ENCODE measurements at places on chromosomes 1 and 21.

GRCh38 chr1:98452162-98452561 is 209.4 kb upstream of the SNX7 start:
- DNase-seq: no peak

GRCh38 chr21:42837421-42838211 is 41.7 kb downstream of the WDR4 start:
- DNase-seq: no peak

- DNase-seq: no peak
These were observed 11.1 kb downstream of the TNNI3K start for GRCh38 chr1:74246315-74246714.

- no peak for DNase-seq
These were observed 186.4 kb downstream of the RYR2 start for GRCh38 chr1:237228421-237228820.

DNA sequence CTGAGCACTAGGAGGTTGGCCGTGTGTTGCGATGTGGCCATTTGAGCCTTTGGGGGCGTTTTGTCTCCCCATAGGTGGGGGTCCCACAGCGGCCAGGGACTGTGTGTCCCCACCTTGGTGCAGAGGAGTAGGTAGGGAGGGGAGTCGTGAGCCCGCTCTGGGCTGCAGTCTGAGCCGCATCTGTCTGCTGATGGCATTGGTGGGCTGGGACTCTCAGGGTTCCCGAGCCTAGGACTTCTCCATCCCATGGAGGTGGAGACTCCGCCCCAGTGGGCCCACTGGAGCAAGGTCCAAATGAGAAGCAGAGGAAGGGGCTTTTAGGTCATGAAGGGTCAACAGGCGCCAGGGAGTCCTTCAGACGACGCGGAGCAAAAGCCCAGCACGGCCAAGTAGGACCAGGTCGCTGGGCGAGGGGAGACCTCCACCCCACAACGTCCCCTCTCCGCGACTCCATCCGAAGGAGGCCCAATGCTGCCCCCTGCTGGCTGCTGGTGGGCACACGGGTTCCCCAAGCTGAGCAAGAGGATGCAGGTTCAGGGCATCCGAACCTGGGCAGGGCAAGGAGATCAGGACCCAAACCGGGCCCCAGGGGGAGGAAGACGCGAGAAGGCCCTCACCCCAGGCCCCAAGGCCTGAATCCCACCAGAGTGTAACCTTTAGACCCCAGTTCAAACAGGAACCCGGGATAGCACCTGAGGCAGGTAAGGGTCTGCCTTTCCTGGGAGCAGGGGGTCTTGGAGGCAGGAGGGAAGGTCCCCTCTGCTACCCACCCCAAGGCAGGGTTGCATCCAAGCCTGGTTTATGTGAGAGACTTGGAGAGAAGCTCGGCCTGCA is 14.9 kb downstream of the TTC34 start:
- no peak for DNase-seq

DNA sequence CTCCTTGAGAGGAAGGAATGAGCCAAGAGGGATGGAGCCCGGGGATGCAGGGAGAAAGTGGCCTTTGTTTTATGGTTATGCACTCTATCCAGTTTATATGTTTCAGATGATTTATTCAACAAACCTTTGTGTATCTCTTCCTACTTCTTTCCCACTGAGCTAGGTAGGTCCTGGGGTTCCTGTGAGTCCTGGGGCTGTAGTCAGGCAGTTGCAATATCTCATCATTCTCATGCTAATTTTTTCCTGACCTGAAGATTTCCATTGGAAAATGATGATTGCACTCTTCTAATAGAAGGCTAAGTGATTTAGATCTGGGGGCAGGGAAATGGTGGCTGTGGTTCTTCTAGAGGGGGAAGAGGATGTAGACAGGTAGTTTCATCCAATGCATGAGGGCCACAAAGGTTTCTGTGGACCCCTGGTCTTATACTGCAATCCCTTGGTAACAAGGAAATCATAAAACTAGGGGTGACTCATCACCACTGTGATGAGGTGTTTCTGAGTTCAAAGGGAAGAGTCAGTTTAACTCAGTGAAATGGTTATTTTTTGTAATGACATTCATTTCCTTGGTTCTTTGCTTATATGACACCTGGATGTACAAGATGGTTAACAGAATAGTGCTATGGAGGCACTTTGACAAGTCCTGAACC is 20.2 kb downstream of the B3GALT5 start:
- no peak for DNase-seq

DNA sequence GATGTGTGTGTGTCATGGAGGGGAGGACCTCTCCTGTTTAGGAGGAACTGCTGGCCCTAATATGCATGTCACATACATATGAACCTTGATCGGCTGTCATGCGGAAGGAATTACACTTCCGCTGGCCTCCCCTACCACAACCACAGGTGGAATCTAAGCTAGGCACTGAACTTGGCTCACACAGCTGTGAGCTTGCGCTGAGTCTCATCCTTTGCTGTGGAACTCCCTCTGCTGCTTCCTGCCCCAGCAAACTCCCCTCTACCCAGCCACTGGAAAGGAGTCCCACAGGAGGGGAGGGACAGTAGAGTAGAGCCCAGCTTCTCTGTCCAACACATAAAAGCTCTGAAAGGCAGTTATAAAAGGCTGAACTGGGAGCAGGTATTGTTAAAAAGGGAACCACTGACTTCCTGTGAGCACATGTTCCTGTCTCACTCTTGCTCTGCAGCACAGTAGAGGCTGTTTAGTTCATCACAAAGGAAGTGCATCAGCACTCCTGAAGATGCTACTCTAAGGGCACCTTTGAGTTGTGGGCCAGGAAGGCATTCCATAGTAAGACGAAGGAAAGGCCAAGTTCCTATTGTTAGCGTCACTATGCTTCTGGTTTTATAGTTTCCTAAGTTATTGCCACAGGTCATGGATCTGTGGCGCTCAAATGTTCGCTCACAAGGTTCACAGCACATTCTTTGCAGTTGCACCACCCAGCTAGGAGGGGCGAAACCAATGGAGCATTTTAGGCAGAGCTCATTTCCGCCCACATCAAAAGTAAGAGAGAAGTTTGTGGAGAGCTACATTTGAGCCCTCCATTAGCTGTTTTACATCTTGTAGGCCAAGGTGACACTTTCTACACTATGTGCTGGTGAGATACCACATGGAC is 17.7 kb upstream of the PTPRC start:
- no peak for DNase-seq

- DNase-seq: peak; percentile 27
These were observed 208.3 kb upstream of the RUNX1 start for GRCh38 chr21:35257413-35257812.

DNA sequence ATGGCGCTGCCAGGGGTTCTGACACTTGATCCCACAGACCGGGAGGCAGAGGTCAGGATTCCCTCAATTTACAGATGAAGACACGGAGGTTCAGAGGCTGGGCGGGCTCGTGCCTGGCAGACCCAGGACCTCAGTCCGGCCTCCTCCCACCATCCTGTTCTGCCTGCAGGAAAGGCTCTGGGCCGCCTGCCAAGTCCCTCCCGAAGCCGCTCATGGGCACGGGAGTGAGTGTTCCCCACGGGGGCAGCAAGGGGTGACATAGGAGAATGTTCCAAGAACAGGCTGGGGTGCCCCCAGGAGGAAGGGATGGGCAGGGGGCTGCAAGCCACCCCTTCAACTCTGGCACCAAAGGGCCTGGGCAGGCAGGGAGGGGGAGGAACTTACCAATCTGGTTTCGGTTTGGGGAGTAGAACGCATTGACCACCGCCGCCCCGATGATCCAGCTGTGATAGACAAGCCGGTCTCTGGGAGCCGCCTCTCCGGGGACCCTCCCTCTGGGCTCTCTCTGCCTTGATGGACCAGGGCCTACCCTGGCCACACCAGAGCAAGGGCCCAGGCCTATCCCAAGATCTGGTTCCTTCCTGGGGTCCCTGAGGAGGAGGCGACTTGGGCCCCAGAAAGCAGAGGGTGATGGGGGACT is 7.5 kb downstream of the PRXL2B start:
- DNase-seq: no peak

- DNase-seq: no peak
These were observed 17.6 kb downstream of the PM20D1 start for GRCh38 chr1:205832326-205832751.

DNA sequence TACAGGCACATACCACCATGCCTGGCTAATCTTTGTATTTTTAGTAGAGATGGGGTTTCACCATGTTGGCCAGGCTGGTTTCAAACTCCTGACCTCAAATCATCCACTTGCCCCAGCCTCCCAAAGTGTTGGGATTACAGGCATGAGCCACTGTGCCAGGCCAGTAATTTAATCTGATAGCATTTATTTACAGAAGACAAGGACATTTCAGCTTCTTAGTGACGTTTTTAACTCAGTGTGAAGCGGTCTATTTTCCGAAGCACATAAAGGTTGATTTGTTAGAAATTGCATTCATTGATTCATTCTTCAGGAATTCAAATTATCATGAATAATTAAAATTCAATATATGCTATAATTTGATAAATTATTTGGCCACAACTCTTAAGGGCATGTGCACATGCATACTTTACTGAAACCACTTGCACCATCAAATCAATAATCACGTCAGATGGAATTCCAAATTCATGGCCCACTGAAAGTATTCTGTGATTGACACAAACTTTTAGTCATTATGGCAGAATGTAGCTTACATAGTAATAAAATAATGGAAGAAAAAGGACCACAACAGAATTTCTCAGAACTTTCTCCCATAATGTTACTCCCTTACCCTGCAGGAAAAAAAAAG is 339.5 kb downstream of the VAV3 start:
- DNase-seq: no peak

DNA sequence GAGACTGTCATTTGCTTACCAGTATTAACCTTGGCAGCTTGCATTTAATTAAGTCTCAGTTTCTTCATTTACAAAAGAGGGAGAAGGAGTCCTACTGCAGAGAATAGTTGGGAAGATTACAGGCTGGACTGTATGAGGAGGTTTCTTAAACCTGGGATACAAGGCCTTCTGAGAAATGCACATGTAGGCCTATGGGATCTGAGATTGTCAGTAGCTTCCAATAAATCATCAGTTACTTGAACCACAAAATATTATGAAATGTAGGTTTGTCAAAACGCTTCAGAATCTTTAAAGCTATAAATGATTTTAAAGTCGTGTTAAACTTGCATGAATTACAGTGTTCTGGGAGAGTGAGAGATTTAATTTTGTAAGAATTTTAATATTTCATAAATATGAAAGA is 69.6 kb downstream of the NRIP1 start:
- DNase-seq: no peak

DNA sequence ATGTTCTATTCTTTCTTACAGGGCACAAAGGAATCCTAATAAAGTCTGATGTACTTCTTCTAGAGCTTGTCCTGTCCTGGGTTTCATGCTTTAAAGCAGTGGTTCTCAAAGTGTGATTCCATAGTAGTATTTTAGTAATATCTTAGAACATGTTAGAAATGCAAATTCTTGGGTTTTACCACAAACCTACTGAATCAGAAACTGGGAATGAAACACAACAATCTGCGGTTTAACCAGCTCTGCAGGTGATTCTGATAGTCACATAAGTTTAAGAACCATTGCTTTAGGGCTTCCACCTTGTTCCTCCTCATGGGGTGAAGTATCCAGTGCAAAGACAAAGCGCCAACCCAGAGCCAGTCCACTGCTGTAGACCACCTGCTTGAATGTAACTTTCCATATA is 41.1 kb downstream of the NGF start:
- no peak for DNase-seq

GRCh38 chr21:42276526-42277154 is 38.6 kb downstream of the TFF3 start:
- no peak for DNase-seq

GRCh38 chr1:205519541-205520131 is 15.2 kb downstream of the CDK18 start:
- DNase-seq: no peak

DNA sequence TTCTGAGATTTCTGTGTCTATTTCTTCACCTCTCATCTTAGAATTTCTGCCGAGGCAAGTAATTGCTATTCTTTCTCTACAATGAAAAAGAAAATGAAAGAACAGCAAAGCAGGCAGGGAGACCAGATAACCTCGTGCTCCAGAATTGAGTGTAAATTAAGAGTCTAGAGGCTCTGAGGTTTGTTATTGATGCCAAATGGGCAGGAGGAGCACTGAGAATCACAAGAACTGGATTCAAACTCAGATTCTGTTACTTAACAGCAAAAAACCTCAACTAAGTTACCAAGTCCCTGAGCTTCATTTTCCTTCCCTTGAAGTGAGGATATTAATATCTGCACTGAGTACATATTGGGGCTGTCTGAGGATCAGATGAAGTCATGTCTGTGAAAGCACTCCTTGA is 5.5 kb upstream of the DDR2 start:
- no peak for DNase-seq

DNA sequence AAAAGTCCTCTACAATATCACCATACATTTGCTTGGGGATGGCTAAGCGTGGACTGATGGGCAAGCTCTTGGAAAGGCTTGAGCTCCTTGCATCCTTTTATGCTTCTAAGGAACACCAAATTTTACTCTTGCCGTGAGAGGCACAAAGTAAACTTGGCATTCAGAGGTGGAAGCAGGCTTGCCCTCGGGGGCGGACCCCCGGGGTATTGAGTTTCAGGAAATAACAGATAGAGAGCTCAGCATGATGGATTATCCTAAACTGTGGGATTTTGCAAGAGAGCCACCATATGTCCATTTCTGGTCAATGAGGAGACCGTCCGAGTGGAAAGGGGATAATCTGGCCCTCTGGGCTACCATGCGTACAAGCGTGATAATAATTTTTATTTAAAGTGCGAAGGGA is 14.0 kb downstream of the IFI16 start:
- no peak for DNase-seq

All from NCI-H1092 (cell line).